ENCODE measurements at places on chromosomes 16 and 17.

DNA sequence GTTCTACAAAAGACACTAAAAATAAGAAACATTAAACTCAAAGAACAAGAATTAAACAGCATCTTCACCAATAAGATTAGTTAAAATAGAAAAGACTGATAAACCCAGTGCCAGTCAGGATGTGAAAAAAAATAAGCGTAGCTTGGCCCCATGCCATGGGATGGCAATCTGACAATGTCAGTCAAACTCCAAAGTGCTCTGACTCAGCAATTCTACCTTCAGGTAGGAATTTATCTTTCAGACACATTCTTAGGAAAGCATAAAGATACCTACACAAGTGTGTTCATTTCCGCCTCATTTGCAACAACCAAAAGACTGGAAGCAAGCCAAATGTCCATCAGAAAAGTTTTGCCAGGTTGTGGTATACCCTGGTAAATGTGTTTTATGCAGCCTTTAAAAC lies 9.1 kb upstream of the MPO start:
- DNase-seq = peak; percentile 16

- no peak for DNase-seq
Measured at GRCh38 chr17:50790618-50791017, 23.3 kb upstream of the ANKRD40CL start.

GRCh38 chr16:69799611-69800031 lies 37.5 kb downstream of the WWP2 start:
- no peak for DNase-seq

DNA sequence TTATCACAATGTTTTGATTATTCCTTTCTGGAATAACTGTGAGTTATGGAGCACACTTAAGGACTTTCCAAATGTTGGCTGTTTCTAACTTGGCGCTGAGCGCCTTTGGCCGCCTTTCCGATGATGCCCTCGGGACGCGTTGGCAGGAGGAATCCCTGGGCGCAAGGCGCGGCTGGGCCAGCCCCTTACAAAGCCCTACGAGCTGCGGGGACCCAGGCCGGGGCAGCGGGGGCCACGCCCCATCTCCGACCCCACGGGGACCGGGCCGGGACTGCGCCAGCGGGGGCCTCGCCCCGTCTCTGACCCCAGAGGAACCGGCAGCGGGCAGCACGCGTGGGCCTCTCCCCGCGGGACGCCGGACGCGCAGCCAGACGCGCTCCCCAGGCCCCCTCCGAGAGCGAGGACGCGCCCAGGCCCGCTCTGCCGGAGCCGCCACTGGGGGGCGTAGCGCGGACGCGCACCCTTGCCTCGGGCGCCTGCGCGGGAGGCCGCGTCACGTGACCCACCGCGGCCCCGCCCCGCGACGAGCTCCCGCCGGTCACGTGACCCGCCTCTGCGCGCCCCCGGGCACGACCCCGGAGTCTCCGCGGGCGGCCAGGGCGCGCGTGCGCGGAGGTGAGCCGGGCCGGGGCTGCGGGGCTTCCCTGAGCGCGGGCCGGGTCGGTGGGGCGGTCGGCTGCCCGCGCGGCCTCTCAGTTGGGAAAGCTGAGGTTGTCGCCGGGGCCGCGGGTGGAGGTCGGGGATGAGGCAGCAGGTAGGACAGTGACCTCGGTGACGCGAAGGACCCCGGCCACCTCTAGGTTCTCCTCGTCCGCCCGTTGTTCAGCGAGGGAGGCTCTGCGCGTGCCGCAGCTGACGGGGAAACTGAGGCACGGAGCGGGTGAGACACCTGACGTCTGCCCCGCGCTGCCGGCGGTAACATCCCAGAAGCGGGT lies at the start of gene GAA:
Gene GAA (plus strand): TSS at position 571 of the 935 bp plus-strand sequence. CDS start 3,006 bp downstream, outside the sequence.
- peak; percentile 93 for DNase-seq

GRCh38 chr17:79765708-79766107 lies 12.2 kb upstream of the CBX2 start:
- DNase-seq = no peak

GRCh38 chr17:68587847-68588246 lies 13.3 kb downstream of the FAM20A start:
- DNase-seq = no peak

- no peak for DNase-seq
Measured at GRCh38 chr17:9987779-9988585, 82.9 kb upstream of the RCVRN start.

- peak; percentile 66 for DNase-seq
Measured at GRCh38 chr17:12789075-12789480, 220 bp upstream of the ARHGAP44 start.

DNA sequence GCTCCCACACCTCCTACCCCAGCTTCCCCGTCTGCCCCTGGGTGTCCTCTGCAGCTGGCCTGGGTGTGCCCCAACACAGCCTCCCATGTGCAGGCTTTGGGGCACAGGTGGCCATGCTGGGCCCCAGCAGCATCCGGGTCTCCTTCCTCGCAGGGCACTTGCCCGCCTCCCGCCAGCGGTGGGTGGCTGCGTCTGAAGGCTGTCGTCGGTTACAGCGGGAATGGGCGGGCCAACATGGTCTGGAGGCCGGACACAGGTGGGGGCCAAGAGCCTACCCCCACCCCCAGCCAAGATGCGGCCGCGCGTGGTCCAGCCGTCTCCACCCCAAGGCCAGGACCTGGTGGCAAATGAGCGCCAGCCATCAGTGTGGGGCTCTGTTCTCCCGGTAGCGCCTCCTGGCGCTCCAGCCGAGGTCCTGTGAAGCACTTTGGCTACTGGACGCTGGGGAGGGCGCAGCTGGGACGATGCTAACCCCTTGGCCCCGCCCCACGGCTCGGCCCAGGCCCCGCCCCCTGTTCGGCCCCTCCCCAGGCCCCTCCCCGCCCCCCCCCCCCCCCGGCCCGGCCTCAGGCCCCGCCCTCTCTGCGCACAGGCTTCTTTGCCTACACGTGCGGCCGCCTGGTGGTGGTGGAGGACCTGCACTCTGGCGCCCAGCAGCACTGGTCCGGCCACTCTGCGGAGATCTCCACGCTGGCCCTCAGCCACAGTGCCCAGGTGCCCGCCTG lies 7.3 kb upstream of the RHOT2 start:
- peak; percentile 19 for DNase-seq

DNA sequence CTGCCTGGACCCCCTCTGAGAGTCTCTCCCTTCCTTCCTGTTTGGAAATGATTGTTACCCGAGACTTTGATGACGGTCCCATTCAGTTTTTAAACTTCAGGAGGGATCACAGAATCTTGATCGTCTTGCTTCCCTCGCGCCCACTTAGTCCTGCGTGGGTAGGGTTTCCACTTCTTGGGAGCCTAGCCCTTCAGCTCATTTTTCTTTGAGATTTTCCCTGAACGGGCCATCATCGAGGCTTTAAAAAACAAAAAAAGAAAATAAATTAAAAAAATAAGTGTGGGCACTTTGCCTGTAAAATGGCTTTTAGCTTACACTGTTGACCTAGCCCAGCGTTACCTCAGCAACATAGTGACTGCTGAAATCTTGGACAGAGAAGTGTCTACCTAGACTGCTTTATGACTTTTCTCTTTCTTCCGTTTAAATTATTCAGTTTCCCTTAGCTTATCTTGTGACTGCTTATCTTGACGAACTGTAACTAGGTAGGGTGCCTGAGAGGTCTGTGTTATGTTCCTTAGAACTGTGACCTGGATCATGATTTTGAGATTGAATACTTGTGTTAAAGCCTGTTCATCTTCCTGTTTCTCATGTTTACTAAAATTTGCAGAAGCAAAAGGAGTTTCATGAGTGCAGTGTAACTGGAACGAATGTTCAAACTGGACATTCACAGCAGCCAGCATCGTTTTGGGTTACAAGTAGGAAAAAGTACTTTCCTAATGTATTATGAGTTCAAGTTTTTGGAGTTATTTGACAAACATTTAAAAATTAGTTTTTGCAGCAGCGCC lies 874 bp downstream of the WWP2 start:
- DNase-seq = no peak

DNA sequence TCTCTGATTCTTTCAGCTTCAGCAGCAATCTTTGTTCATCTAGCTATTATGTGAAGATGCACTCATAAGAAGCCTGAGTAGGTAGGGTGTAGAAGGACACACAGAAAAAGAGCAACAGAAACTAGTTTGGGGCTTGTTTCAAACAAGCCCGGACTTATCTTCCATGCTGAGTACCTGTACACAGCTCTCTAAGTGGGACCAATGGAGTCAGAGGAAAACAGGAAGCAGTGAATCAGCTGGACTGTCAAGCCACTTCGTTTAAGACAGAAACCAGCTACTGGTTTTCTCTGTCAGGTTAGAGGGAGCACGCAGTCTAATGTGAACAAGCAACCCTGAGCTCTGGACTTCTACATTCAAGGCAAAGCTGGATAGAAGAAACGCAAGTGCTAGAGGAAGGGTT lies 16.0 kb downstream of the MAP2K6 start:
- DNase-seq = no peak

- no peak for DNase-seq
Measured at GRCh38 chr17:78349891-78350642, 9.8 kb downstream of the SOCS3 start.

GRCh38 chr17:55783684-55784245 lies 32.9 kb downstream of the PCTP start:
- no peak for DNase-seq

GRCh38 chr16:6204945-6205344 lies 1107.3 kb upstream of the EEF2KMT start:
- no peak for DNase-seq

GRCh38 chr17:72264682-72265405 lies 144.0 kb downstream of the SOX9 start:
- no peak for DNase-seq

GRCh38 chr16:49850558-49851467 lies 5.1 kb downstream of the ZNF423 start:
- no peak for DNase-seq

- no peak for DNase-seq
Measured at GRCh38 chr16:353404-354290, 1.1 kb upstream of the AXIN1 start.

- DNase-seq = no peak
Measured at GRCh38 chr17:61395409-61395982, 4.1 kb upstream of the TBX2 start.

DNA sequence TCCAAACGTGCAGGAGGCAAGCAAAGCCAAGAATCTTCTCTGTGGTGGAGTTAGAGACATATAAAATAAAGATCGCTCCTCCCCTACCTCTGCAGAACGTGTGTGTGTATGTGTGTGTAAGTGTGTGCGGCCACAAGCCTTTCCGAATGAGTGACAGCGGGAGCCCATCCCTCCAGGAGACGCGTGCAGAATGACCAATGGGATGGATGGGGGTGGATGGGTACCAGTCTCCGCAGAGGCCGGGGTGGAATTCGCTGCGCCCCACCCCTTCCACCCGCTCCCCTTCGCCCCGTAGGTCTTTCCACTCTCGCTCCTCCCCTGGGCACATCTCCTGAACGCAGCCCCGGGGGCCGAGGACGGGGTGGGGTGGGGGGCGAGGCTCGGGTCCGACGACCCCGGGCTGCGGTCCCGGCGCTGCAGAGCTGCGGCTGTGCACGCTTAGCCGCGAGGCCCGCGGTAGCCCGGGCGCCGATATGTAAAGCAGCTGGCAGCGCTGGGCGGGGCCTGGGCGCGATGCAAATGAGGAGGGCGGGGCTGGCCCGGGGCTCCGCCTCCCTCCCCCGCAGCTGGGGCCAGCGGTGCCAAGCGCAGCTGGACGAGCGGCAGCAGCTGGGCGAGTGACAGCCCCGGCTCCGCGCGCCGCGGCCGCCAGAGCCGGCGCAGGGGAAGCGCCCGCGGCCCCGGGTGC lies at the start of gene PRKCB:
Gene PRKCB (plus strand): TSS at position 594 of the 688 bp plus-strand sequence.
- peak; percentile 63 for DNase-seq

- peak; percentile 48 for DNase-seq
Measured at GRCh38 chr16:72124761-72125634, 31.4 kb downstream of the DHX38 start.

DNA sequence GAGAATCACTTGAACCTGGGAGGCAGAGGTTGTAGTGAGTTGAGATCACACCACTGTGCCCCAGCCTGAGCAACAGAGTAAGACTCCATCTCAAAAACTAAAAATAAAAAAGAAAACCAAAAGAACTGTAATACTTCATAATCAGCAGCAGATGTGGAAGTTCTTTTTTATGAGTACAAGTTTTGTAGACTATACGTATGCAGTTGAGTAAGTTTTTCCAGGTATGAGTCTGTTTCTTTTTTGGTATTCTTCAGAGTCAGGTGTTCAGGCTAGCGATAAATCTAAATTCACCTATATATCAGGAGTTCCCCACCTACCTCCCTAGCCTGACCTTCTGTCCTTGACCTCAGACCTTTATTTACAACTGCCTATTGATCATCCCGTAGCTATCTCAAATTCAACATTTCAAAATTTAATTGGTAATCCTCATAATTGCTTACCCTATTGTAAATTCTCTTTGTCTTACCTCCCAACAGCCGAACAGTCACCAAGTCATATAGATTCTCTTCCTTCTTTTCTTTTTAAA lies 10.7 kb downstream of the DCTN5 start:
- DNase-seq = no peak

- no peak for DNase-seq
Measured at GRCh38 chr16:3019594-3020246, 448 bp upstream of the TNFRSF12A start.

DNA sequence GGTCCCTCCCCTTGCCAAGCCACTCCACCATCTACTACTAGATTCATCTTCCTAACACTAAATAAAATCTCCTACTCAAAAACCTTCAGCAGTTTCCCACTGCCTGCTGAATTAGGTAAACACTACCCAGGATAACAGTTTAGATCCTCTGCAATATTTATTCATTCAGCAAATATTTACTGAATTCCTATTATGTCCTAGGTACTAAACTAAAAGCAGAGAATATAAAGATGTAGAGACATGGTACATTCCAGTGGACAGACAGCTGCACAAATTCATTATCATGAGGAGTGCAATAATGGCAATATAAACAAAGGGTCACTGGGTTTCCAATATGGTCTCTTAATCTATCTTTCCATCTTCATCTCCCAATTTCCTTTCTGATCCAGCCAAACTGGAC lies 30.7 kb upstream of the HOXB13 start:
- DNase-seq = no peak

DNA sequence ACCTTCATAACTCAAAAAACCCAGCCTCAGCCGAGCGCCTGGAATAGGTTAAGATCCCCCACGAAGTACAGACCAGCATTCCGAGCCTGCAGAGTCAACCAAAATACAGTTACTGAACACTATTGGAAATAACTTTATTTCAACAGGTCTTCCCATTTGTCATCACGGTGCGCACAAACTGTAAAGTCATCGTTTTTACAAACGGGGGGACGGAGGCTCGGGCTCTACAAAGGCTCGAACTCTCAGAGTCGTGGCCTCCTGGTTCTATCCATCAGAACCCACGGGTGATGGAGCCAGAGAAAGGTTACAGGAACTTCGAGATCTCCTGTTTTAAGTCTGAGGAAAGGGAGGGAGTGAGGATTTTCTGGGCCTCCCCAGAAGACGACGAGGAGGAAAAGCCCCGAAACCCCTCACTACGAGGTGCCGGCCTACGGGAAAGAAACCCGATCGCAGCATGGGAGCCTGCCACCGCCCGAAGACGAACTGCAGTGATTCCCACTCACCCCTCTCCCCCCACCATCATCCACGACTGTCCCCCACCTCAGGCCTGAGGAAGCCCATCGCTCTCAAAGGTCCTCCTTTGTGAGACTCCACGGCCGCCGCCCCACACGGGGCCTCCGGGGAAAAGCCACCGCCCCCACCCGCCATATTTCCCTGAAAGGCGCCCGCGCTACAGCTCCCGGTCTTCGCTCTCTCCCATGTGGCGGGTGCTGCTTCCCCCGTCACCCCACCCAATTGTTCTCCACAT lies 917 bp downstream of the YWHAE start:
- DNase-seq = no peak

All from NCI-H345 (cell line).